ENCODE measurements at places on chromosomes 12 and 14. TPM values are rescaled to one million over a fixed set of nuclear protein-coding genes. Genes with fewer than 3 reads are reported as not detected.

The STAC3 gene
- total RNA-seq = 5.9 TPM

The PPM1H gene
- total RNA-seq = 75.2 TPM

The WIF1 gene
- total RNA-seq = not detected

The RGS6 gene
- total RNA-seq = 16.3 TPM

The MGST1 gene
- total RNA-seq = 203 TPM

The DEGS2 gene
- total RNA-seq = 0.99 TPM

The GZMB gene
- not detected for total RNA-seq

DNA sequence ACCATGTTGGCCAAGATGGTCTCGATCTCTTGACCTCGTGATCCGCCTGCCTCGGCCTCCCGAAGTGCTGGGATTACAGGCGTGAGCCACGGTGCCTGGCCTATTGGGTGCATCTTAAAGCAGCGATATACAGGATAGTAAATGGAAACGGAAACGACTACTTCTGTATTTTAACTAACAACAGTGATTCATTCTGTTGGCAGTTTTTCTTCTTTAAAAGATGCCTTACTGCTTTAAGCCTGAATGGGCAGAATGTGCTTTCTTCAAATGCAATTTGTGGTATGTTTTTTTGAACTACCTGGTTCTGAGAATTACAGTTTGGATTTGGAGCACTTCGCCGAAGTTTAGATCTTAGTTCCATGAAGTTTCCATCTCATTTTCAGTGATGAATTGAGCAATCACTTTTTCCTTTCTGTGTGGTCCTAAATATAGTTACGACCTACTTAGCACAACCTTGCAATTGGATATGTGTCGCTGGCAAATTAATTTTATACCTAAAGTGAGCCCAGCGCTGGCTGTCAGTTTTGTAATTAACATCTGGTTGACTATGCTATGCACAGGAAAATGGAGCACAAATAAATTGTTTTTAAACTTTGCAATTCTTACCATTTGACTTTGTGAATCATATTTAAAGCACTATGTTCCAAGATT is 53.6 kb upstream of the EIF5 start:
- no peak overlapping the region for H3K4me3 ChIP-seq
- no peak overlapping the region for H3K27ac ChIP-seq
- no peak for DNase-seq

GRCh38 chr12:130965668-130966067 is 12.0 kb downstream of the ADGRD1 start:
- no peak overlapping the region for H3K4me3 ChIP-seq
- DNase-seq = no peak
- no peaks in the 10 kb centered on the region for H3K27me3 ChIP-seq
- H3K27ac ChIP-seq = no peak overlapping the region
- no peaks in the 10 kb centered on the region for H3K4me1 ChIP-seq
- no peaks in the 10 kb centered on the region for H3K36me3 ChIP-seq

- no peak overlapping the region for H3K27ac ChIP-seq
- DNase-seq = peak; percentile 95
- no peaks in the 10 kb centered on the region for H3K36me3 ChIP-seq
- no peaks in the 10 kb centered on the region for H3K27me3 ChIP-seq
- H3K4me3 ChIP-seq = no peak overlapping the region
- H3K4me1 ChIP-seq = peaks cover 11% of the 10 kb centered on the region
These were observed 85.4 kb downstream of the WSCD2 start for GRCh38 chr12:108214486-108214885.

DNA sequence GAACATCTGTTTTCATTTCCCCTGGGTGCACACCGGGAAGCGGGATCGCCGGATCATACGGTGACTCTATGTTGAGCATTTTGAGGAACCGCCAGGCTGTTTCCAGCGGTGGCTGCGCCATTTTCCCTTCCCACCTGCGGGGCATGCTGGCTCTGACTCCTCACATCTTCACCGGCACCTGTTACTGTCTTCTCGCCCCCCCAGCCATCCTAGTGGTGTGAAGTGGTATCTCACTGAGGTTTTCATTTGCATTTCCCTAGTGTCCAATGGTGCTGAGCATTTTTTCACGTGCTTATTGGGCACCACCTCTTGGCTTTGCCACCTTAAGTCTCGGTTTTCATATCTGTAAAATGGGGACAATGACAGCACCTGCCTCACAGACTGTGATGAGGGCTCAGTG is 44.1 kb upstream of the EML1 start:
- H3K4me3 ChIP-seq = no peak overlapping the region
- no peaks in the 10 kb centered on the region for H3K27me3 ChIP-seq
- peak; percentile 72 for DNase-seq
- no peaks in the 10 kb centered on the region for H3K36me3 ChIP-seq
- no peaks in the 10 kb centered on the region for H3K4me1 ChIP-seq

DNA sequence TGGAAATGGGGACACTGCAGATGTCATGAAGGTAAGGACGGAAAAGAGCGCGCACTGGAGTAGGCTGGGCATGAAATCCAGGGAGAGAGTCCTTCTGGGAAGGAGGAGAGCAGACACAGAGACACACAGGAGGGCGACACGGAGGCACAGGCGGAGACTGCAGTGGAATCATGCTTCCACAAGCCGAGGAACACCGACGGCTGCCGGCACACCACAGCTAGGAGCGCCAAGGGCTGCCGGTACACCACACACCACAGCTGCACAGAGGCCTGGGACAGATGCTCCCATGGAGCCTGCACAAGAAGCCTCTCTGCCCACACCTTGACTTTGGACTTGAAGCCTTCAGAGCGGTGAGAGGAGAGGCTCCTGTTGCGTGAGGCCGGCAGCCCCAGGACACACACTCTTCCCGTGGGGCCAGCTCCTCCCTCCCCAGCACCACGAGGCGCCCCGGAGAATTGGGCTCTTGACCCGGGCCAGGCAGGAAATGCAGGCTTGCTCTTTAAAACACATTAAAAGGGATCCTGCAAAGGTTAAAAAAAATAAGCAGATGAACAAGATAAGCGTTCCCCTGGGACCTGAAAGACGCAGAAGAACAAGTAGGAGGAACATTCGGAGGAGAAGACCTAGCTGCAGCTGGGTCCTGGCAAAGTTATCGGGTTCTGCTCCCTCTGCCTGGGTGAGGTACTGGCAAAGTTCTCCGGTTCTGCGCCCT is 28.3 kb upstream of the FZD10 start:
- DNase-seq = no peak
- H3K4me3 ChIP-seq = no peak overlapping the region
- no peaks in the 10 kb centered on the region for H3K36me3 ChIP-seq

- no peak for DNase-seq
- no peaks in the 10 kb centered on the region for H3K4me1 ChIP-seq
- no peak overlapping the region for H3K27ac ChIP-seq
- peaks cover 97% of the 10 kb centered on the region for H3K36me3 ChIP-seq
- H3K27me3 ChIP-seq = no peaks in the 10 kb centered on the region
These were observed 47.1 kb downstream of the SEC23A start for GRCh38 chr14:39055786-39056474.

DNA sequence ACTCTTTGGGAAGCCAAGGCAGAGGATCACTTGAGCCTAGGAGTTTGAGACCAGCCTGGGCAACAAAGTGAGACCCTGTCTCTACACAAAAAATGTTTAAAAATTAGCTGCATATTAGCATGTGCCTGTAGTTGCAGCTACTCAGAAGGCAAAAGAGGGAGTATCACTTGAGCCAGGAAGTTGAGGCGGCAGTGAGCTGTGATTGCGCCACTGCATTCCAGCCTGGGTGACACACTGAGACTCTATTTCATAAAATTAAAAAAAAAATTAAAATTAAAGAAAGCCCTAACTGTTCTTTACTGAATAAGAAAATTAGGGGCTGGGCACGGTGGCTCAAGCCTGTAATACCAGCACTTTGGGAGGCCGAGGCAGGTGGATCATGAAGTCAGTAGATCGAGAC is 27.0 kb downstream of the SENP1 start:
- no peak overlapping the region for H3K27ac ChIP-seq
- no peak overlapping the region for H3K4me3 ChIP-seq
- no peaks in the 10 kb centered on the region for H3K27me3 ChIP-seq
- H3K4me1 ChIP-seq = no peaks in the 10 kb centered on the region

GRCh38 chr12:62640910-62641448 is 174.4 kb downstream of the MON2 start:
- no peaks in the 10 kb centered on the region for H3K36me3 ChIP-seq
- H3K27me3 ChIP-seq = no peaks in the 10 kb centered on the region
- peak; percentile 73 for DNase-seq
- H3K4me3 ChIP-seq = no peak overlapping the region
- H3K27ac ChIP-seq = no peak overlapping the region
- H3K4me1 ChIP-seq = peaks cover 21% of the 10 kb centered on the region

DNA sequence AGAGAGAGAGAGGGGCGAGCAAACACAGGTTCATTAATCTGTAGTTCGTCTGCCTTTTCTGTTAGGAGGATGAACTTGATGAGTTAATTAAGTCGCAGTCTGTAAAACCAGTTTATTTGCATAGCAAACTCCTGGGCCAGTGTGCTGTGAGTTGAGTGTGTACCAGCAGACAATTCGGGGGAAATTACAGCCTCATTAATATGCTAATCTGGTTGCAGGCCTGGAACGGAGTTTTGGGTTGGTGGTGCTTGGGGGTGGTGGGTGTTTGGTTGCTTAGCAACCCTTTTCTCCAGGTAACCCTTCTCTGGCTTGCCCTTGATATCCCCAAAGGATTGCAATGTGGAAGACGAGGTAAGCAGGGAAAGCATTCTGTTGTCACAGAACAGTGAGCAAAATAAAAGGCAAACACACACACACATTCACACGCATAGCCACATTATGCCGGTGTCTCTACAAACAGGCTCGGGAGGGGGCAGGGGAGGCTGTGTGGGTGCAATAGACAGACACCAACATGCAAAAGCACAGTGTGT is 29.2 kb upstream of the LHX5 start:
- no peak overlapping the region for H3K27ac ChIP-seq
- no peak overlapping the region for H3K4me3 ChIP-seq
- H3K36me3 ChIP-seq = no peaks in the 10 kb centered on the region
- no peaks in the 10 kb centered on the region for H3K4me1 ChIP-seq
- peak; percentile 70 for DNase-seq

DNA sequence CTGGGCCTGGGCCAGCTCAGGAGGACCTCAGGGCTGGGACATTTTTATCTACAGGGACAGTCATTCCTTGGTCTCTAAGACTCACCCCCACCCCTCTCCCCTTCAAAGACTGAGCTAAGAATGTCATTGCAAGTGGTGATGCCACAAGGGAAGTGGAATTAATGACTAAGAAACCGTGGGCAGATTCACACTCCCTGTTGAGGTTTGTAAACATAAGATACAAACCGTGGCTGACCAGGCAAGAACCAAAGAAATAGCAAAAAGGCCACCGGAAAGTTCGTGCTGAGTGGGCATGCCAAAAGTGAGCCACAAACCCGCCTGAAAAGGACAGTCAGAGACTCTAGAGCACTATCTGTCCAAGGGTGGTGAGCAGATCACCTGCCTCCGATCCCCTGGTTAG is 25.7 kb downstream of the NUAK1 start:
- H3K4me3 ChIP-seq = no peak overlapping the region
- no peak for DNase-seq
- no peak overlapping the region for H3K27ac ChIP-seq
- H3K4me1 ChIP-seq = peaks cover 46% of the 10 kb centered on the region
- no peaks in the 10 kb centered on the region for H3K27me3 ChIP-seq

- no peaks in the 10 kb centered on the region for H3K4me1 ChIP-seq
- H3K36me3 ChIP-seq = no peaks in the 10 kb centered on the region
- no peaks in the 10 kb centered on the region for H3K27me3 ChIP-seq
- no peak overlapping the region for H3K4me3 ChIP-seq
- H3K27ac ChIP-seq = no peak overlapping the region
These were observed 12.7 kb downstream of the BDKRB1 start for GRCh38 chr14:96268431-96269358.

GRCh38 chr14:52240623-52241022 is 26.9 kb upstream of the PTGDR start:
- no peak for DNase-seq
- H3K27me3 ChIP-seq = no peaks in the 10 kb centered on the region

GRCh38 chr14:92693998-92694795 is 54.2 kb downstream of the LGMN start:
- H3K36me3 ChIP-seq = no peaks in the 10 kb centered on the region
- H3K27ac ChIP-seq = no peak overlapping the region
- no peak overlapping the region for H3K4me3 ChIP-seq
